ENCODE measurements at places on chromosomes 11 and 22. TPM values are rescaled to one million over a fixed set of nuclear protein-coding genes. Genes with fewer than 3 reads are reported as not detected.

The ADAMTS8 gene
- total RNA-seq: not detected

The PRPF19 gene
- 61.0 TPM for total RNA-seq

The SSH3 gene
- total RNA-seq: 42.7 TPM

The TBX1 gene
- total RNA-seq: 4.6 TPM

The OSBP2 gene
- total RNA-seq: 0.79 TPM

The RIN1 gene
- 1.3 TPM for total RNA-seq

The PIWIL4 gene
- total RNA-seq: 2.2 TPM

The OR51L1 gene
- total RNA-seq: not detected

The EXPH5 gene
- 1.5 TPM for total RNA-seq

The RAC2 gene
- total RNA-seq: 741 TPM

The ZNF215 gene
- 0.26 TPM for total RNA-seq

The NCR3LG1 gene
- total RNA-seq: 6.3 TPM

The RAB38 gene
- total RNA-seq: 4.0 TPM

The GAB2 gene
- total RNA-seq: 4.3 TPM

The TNNT3 gene
- 15.8 TPM for total RNA-seq

The PANX3 gene
- total RNA-seq: not detected

The GPHA2 gene
- total RNA-seq: not detected

The APOL5 gene
- not detected for total RNA-seq

The APOA4 gene
- total RNA-seq: not detected

The CHEK2 gene
- 11.8 TPM for total RNA-seq

The ALKBH3 gene
- total RNA-seq: 29.6 TPM

The CHADL gene
- 0.35 TPM for total RNA-seq

The KRTAP5-9 gene
- total RNA-seq: not detected

The CARD10 gene
- 0.16 TPM for total RNA-seq

Data from natural killer cell (primary cell).